ENCODE measurements at places on chromosomes 6 and 20. TPM values are rescaled to one million over a fixed set of nuclear protein-coding genes. Genes with fewer than 3 reads are reported as not detected.

GRCh38 chr20:41382791-41383305, 16.2 kb upstream of the EMILIN3 start:
- no peak for DNase-seq

The MCCD1 gene
- polyA plus RNA-seq = not detected

The TCF19 gene
- 12.0 TPM for polyA plus RNA-seq

The LRRC1 gene
- 3.7 TPM for polyA plus RNA-seq

Data from naive B cell (primary cell).